ENCODE measurements at places on chromosomes 3 and 15.

DNA sequence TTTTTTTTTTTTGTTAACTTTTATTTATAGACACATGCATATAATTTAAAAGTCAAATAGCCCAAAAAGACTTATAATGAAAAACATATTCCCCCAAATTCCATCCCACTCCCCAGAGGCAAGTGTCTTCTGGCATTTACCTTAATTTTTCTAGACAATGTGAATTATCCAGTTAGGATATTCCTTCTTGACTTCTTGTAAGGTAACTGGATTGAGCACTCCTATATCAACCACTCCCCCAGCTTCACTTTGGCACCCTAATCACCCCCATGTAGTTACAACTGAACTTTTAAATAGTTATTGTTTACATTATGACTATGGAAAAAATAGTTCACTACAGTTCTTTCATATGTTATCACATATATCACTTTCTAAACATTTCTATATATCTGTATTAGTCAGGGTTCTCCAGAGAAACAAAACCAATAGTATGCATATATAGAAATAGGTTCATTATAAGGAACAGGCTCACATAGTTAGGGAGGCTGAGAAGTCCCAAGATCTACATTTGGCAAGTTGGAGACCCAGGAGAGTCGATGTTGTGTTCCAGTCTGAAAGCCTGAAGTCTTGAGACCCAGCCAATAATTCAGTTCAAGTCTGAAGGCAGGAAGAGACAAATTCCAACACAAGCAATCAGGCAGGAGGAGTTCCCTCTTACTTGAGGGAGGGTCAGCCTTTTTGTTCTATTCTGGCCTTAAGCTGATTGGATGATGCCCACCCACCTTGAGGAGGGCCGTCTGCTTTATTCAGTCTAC lies 175.8 kb downstream of the THSD4 start:
- DNase-seq: no peak

DNA sequence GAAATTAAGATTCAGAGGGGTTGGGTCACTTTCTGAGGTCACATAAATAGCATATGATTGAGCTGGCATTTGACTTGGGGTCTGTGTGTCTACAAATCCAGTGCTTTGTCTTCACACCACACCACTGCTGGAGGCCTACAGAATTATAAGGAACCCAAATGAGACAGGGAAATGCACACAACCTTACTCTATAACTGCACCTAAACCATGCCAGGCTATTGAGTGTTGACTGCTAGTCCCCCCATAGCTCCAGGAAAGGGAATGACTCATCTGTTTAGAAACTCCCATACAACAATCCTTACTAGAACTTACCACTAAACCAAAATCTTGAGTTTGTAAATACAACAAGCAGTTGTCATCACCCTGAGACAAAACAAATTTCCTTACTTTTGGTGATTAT lies 16.9 kb upstream of the TSC22D2 start:
- DNase-seq: no peak

DNA sequence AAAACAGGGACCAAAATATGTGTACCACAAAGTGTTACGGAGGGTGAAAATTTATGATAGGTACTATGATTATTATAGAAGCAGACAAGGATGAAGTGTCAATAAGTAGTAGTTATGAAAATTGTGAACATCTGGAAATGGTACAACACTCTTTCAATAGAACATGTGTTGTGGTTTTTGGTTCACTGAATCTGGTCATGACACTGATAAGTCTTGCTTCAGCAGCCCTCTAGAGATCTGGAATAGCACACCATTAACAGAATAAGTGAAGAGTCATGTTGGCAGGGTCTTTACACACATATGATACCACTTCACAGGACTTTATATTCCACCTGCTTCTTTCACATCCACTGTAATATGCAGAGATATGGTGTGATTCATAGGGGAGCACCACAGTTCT lies 985.2 kb upstream of the SEMA6D start:
- DNase-seq: no peak

DNA sequence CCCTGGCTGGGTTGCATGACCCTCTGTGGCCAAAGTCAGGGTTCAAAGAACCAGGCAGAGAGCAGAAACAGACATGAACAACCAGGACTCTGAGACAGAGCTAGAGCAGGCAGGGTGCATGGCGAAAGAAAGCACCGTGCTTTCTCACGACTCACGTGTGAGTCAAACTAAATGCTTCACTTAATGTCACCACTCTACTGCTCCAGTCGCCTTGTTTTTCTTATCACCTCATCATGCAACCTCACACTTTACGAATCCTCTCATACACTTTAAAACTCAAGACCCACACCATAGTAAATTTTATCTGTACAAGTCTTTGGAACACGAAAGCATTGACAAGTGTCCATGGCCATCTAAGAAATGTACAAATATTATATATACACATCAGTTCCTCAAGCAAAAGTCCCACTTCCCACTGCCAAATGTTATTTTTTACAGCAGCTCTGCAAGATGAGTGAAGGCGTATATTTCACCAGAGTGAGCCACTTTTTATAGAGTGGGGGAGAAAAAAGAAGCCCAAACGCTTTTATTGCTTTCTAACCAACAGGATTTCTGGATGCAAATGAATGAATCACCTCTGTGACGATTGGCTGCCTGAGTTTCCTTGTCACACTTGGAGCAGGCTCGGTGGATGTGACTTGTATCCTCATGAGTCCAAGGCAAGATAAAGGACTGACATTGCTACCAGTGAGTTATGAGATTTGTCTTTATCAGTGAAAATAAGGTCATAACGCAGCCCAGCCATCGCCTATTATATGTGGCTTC lies 16.0 kb upstream of the MEGF11 start:
- DNase-seq: peak; percentile 53

All from inflammatory macrophage (primary cell).